ENCODE measurements at places on chromosomes 12 and 14.

DNA sequence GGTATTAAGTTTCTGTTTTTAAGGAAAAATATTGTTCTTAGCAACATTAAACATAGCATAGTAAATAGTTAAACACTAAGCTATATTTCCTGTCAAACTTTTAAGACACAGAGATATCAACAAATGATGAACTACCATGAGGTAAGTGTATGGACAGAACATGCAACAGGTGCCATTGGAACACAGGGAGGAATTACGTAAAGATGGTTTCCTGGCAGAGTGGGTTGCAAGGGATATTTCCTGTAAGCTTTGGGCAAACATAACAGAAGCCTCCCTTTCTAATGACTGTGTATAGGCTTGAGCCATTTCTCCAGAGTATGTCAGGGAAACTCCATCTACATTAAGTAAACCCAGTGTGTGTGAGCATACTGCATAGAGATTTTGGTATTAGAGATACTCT is 31.7 kb upstream of the HELB start:
- DNase-seq: no peak

- DNase-seq: no peak
Measured at GRCh38 chr12:99746538-99746937, 99.0 kb downstream of the GARIN6 start.

DNA sequence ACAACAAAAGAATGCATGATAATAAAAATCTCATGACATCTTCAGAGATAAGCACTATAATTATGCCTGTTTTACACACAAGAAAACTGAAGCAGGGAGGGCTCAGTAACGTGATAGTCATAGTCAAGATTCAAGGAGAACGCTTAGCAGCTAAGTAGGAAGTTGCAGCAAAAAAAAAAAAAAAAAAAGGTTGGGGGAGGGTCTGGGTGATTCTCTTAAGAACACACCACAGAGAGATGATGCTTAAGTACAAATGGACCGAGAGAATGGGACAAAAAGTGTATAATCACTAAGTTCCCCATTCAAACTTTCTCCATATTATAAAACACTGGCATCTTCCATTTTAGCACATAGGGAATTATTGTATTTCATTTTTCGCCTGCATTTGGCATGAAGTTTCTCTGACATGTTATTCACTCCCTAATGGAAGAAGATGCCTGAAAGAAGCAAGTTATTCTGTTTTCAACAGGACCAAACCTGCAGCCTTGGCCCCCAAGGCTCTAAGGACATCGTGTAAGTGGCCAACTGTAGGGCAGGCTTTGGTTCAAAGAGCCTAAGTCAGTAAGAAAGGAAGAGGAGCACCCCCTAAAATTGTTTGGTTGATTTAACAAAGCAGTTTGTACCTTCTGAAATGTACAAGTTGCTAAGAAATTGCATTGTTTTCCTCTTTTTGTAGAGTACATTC is 142.9 kb upstream of the TMPO start:
- DNase-seq: no peak

GRCh38 chr12:93122569-93123091 is 193.5 kb upstream of the EEA1 start:
- no peak for DNase-seq

GRCh38 chr12:110286623-110287022 is 5.6 kb downstream of the ATP2A2 start:
- no peak for DNase-seq

Data from fibroblast of skin of right biceps (primary cell).